NCI-H1417 (cell line): ENCODE measurements at places on chromosomes 3 and 15.
A peak's percentile ranks its signal among the peaks of the same experiment; 100 is the strongest.

DNA sequence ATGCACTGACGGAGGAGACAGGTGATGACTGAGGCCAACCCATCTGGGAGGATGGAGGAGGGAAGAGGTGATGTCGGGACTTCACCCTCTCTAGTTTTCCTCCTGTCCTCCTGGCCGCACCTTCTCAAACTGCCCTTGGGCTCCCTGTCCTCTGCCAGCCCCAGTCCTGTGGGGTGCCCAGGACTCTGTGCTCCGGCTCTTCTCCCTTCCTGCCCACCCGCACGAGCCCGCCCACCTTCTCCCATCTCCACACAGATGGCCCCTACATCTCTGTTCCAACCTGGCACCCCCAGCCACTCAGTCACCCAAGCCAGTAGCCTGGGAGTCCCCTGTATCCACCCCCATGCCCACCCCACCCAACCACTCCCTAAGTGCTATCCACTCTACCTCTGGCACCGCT lies 206.7 kb upstream of the LINGO1 start:
- DNase-seq, result no peak

DNA sequence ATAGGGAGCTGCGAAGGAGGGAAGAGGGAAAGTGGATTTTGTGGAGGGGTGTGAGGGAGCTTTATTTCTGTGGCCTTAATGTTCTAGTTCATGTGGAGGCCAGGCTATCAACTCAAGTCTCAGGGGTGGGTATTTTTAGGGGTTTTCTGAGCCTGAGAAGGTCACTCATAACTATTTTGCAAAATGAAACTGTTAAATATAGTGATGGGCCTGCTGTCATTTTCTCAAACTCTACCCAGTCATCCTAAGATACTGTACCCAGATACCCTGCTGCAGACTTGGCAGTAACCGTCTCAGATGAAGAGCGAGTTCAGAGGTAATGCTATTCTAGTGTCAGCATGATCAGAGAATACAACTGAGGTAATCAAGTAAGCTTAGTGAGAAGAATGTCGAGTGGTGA lies 545.0 kb upstream of the TBL1XR1 start:
- DNase-seq, result no peak

DNA sequence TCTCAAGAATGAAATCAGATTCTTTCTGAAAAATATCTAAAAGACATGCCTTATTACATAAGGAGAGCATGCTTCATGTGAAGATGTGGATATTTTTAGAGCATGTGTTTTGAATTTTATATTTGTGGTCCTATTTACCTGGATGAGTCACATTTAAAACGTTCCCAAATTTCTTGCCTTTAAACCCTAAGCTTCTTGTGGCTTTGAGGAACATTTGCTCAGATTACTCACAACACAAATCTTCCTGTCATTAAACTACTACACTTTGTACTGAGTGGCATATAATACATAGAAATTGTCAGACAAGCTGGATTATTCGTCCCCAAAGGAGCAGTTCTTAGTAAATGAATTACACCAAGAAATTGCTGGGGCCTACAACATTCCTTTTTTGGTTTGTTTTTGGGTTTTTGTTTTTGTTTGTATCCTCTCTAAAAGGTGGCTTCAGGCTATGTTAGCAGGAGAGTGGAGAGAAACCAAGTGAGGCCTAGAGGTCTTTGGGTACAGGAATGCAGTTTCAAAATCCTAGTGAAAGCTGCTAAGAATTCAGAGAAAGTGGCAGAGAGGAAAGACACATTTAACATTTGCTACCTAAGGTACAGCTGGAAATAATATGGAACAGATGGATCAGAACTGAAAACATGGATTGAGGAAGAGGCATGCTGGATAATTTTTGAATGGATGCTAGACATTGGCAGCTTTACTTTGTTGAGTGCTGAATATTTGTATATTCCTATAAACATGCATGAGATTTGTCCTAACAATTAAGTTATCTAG lies 128.1 kb downstream of the RPL22L1 start:
- no peak for DNase-seq

- DNase-seq, result no peak
Measured at GRCh38 chr15:41790756-41791546, 16.7 kb downstream of the MAPKBP1 start.

- no peak for DNase-seq
Measured at GRCh38 chr15:81006124-81006523, 5.4 kb downstream of the TLNRD1 start.

GRCh38 chr15:68725736-68726135 lies 95.0 kb downstream of the ANP32A start:
- no peak for DNase-seq

GRCh38 chr15:93228546-93228945 lies 139.5 kb upstream of the RGMA start:
- DNase-seq, result no peak

GRCh38 chr3:126106336-126107202 lies 22.6 kb upstream of the SLC41A3 start:
- no peak for DNase-seq

- DNase-seq, result no peak
Measured at GRCh38 chr15:65451989-65452388, 29.2 kb upstream of the IGDCC4 start.

- no peak for DNase-seq
Measured at GRCh38 chr15:83747050-83747717, 93.3 kb downstream of the ADAMTSL3 start.

- DNase-seq, result no peak
Measured at GRCh38 chr15:80480171-80480811, 76.1 kb downstream of the ARNT2 start.

DNA sequence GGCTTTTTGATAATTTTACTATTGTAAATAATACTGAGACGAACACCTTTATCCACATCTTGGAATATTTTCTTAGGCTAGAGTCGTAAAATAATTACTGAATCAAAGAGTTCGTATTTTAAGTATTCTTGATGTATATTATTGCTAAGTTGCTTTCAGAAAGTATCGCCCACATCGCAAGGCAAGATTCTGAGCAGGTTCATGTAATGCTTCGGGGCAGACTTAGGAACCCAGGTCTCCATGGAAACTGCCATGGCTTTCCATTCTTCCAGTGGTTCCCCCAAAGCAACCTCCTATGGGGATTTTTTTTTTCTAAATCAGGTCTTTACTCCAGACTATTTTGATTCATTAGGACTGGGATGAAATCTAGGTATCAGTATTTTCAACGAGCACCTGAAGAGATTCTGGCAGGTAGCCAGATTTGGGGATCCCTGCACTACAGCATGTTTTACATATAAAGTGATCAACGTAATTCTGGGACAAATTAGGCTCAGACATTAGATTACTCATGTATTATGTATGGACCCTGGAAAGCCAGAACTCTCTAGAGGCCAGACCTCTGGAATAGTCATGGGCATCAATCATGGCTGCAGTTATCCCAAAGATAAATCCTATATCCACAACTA lies 86.5 kb downstream of the B3GNT5 start:
- DNase-seq, result peak; percentile 59

GRCh38 chr15:52093539-52094510 lies 18.8 kb downstream of the BCL2L10 start:
- DNase-seq, result no peak

GRCh38 chr3:194137506-194138474 lies 1.8 kb downstream of the HES1 start:
- peak; percentile 85 for DNase-seq

DNA sequence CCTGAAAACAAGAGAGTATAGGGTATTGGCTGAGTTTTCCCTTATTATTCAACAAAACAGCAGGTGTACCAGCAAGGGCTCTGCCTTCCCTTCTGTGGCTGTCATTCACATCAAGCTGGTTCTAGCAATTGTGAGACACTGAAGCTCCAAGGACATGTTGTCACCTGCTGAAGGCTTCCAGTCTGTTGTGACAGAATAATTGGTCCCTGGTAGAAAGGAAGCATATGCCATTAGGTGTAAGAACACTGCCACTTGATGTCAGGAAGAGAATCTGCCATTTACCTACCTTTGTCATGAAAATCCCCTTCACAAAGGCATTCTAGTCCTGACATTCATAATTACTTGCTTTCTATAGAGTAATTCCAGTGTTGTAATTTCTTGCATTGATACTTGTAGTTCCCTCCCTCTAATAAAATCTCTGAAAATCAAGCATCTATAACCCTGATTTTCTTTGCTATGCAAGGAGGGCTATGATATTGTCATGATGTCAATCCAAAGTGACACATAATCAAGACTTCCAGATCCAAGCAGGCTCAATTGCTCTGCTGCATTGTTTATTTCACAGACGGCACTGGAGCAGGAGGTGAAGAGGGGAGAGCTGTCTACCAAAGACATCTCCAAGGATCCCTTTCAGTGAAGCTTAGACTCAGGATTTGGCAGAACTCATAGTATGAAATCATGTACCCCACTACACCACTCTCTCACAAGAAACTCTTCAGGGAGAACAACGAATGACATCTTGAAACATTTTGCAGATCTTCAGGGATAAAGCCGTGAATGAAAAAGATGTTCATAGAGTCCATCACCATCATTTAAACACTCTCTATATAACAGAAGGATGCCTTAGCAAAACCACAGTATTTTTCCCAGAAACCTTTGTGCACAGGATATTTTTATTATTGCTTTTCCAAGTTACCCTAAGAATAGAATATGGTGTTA lies 425.3 kb downstream of the RBMS3 start:
- DNase-seq, result peak; percentile 61

GRCh38 chr15:68638953-68639515 lies 60.2 kb downstream of the CORO2B start:
- no peak for DNase-seq

DNA sequence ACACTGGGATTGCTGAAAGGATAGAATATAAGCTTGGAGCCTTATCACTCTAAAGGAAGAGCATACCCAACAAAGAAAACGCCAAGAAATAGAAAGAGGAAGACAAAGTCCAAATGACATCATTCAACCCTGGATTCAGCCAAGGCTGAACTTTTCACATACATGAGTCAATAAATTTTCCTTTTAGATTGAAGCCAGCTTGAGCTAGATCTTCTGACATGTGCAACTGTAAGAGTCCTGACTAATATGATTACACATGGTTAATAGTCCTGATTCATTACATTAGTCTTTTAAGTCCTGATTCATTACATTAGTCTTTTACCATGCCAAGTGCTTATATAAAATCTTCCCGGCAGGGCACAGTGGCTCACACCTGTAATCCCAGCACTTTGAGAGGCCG lies 13.6 kb upstream of the DENND6A start:
- no peak for DNase-seq

DNA sequence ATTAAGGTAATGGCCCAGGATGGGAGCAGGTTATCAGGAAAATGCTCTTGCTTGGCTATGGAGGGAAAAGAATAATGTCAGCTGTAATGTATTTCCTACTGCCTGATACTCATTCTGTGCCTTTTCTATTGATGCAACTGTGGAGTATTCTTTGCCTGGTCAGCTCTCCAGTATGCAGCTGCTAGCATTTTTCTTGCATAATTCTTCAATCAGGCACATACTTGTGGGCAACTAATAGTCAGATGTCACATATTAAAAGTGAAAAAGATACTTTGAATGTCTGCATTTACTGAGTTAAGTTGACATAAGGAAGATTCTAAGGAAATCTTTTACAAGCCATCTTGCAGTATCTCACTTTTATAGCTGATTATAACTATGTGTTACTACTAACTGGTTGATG lies 29.5 kb downstream of the CD80 start:
- DNase-seq, result no peak

- no peak for DNase-seq
Measured at GRCh38 chr3:54358969-54359694, 236.8 kb downstream of the CACNA2D3 start.

GRCh38 chr3:71309886-71310285 lies 273.6 kb downstream of the FOXP1 start:
- no peak for DNase-seq

DNA sequence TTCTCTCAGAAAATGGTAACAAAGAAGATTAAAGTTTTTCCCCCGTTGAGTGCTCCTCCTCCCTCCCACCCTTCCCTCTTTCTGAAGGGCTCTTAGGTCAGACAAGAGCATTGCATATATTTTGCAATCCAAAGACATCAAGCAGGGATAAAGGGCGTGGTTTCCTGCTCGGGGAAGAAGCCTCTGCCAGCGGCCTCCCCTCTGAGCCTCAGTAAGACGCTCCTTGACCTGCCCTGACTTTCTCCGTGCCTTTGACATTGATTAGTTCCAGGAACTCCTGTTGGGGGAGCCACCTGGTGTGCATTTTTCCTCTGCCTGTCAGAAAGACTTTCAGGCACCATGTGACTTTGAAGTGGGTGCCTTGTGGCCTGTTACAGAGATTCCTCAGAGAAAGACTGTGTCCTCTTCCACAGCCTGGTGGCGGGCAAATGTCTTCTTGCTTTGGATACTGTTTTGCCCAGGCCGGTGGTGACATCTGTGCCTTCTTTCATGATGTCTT lies 87.2 kb upstream of the TBL1XR1 start:
- no peak for DNase-seq

DNA sequence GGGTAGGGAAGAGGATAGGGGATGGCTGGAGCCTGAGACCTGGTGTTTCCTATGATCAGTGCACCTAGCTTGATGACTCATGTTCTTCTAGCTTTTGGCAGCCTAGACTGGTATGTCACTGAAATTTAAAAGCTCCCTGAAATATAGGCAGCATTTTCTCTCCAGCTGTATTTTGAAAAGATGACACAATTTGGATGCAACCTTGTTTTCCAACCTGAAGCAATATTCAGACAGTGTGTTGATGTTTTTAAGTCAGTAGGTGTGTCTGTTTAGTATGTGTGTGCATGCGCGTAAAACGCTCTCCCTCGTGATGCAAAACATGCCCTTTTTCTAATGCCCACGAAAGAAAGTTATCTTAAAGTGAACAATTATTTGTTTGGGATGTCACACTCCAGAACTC lies 58.5 kb downstream of the RPL22L1 start:
- no peak for DNase-seq

- no peak for DNase-seq
Measured at GRCh38 chr15:67415181-67415580, 105.8 kb upstream of the C15orf61 start.

- DNase-seq, result no peak
Measured at GRCh38 chr3:50840983-50841489, 166.3 kb downstream of the DOCK3 start.

GRCh38 chr15:89665449-89666181 lies 10.3 kb upstream of the KIF7 start:
- peak; percentile 70 for DNase-seq

- DNase-seq, result no peak
Measured at GRCh38 chr3:34301313-34301712, 502.9 kb downstream of the PDCD6IP start.

DNA sequence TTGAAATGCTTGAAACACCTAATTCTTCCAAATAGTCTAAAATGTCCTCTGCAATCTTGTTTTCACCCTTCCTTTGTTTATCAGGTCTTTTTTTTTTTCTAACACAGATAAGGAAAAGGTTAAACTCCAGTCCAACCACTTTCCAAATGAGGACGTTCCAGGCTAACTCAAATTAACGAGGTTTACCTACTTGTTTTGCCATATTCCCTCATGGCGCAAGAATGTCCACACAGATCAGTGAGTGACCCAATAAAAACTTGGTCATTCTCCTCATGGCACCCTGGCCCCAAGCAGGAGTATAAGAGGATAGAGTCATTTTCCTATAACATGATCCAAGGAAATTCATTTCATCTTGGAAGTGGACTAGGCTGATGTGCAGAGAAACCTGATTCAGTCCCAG lies 6.6 kb upstream of the LIPC start:
- no peak for DNase-seq

GRCh38 chr15:94385441-94385840 lies 154.1 kb downstream of the MCTP2 start:
- no peak for DNase-seq
